ENCODE measurements at places on chromosomes 12 and 14. TPM values are rescaled to one million over a fixed set of nuclear protein-coding genes. Genes with fewer than 3 reads are reported as not detected.

- DNase-seq = peak; percentile 55
- H3K4me1 ChIP-seq = no peaks in the 10 kb centered on the region
- H3K4me3 ChIP-seq = no peak overlapping the region
- H3K27me3 ChIP-seq = no peaks in the 10 kb centered on the region
- H3K36me3 ChIP-seq = no peaks in the 10 kb centered on the region
These were observed 1.9 kb downstream of the LRRK2 start for GRCh38 chr12:40226705-40227104.

- H3K27ac ChIP-seq = no peak overlapping the region
- H3K36me3 ChIP-seq = no peaks in the 10 kb centered on the region
- no peaks in the 10 kb centered on the region for H3K4me1 ChIP-seq
- DNase-seq = no peak
- H3K4me3 ChIP-seq = no peak overlapping the region
These were observed 465.3 kb downstream of the RAD51B start for GRCh38 chr14:68284834-68285233.

GRCh38 chr14:51860825-51861499 is 550 bp downstream of the GNG2 start:
- no peak for DNase-seq
- peaks cover 13% of the 10 kb centered on the region for H3K4me1 ChIP-seq
- no peaks in the 10 kb centered on the region for H3K27me3 ChIP-seq
- H3K27ac ChIP-seq = peak overlapping the region; percentile 18

GRCh38 chr14:101505236-101505970 is 55.9 kb upstream of the DIO3 start:
- H3K27ac ChIP-seq = no peak overlapping the region
- no peak overlapping the region for H3K4me3 ChIP-seq
- DNase-seq = no peak
- H3K4me1 ChIP-seq = no peaks in the 10 kb centered on the region

The TSHR gene
- not detected for total RNA-seq

GRCh38 chr14:85601246-85601645 is 71.3 kb downstream of the FLRT2 start:
- H3K36me3 ChIP-seq = no peaks in the 10 kb centered on the region
- H3K27me3 ChIP-seq = no peaks in the 10 kb centered on the region
- H3K27ac ChIP-seq = no peak overlapping the region
- peak; percentile 84 for DNase-seq
- peaks cover 72% of the 10 kb centered on the region for H3K4me1 ChIP-seq

DNA sequence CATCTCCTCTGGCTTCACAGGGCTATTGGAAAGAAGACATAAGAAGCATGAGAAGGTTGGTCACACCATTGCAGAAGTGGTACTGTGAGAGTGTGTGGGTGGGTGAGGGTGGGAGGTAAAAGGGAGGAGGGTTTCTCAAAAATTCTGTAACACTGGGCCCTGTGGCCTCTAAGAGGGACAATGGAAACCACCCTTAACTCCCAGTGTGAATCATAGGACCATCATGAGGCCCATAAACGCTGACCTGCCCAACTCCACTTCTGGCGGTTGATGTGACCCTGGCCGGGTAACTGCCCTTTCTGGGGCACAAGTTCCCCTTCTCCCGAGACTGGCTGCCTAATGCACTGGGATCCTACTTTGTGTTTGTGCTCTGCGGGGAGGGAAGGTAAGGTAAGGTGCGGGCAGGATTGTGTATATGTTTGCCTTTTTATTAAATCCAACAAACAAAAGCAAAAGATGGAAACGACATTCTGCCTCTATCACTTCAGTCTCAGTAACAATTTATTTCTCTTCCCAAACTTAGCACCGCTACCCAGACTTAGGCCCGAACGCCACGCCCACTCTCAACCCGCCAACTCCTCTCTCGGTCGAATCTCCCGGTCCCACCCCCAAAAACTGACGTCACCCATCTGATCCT is 551 bp downstream of the METTL1 start:
- H3K36me3 ChIP-seq = peaks cover 6% of the 10 kb centered on the region
- H3K27ac ChIP-seq = peak overlapping the region; percentile 95
- H3K4me1 ChIP-seq = peaks cover 18% of the 10 kb centered on the region
- H3K27me3 ChIP-seq = peaks cover 4% of the 10 kb centered on the region
- DNase-seq = peak; percentile 98

- H3K36me3 ChIP-seq = peaks cover 78% of the 10 kb centered on the region
- no peak overlapping the region for H3K4me3 ChIP-seq
- H3K27ac ChIP-seq = no peak overlapping the region
- peak; percentile 71 for DNase-seq
These were observed 4.5 kb downstream of the NOP2 start for GRCh38 chr12:6563448-6564050.

DNA sequence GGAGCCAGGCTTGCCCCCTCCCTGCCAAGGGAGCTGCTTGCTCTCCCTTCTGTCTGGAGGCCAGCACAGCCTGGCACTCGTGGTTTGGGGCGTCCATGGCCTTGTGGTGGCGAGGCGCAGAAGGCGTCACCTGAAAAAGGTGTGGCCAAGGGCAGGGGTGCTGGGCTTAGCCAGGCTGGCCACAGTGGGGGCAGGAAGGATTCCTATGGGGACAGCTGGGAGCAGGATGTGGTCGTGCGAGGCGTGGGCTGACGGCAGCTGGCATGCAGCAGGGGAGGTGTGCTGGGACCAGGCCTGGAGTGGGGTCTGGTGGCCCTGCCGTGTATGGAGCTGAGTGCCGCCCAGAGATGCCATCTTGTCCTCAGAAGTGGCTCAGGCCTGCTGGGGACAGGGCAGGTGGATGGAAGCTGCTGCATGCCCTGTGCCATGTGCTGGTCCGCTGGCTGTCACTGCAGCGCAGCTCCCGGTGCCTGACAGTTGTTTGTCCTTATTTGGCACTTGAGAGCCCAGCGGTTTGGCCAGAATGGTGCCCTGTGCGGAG is 30.0 kb downstream of the SH2B3 start:
- peak overlapping the region; percentile 79 for H3K27ac ChIP-seq
- H3K36me3 ChIP-seq = peaks cover 4% of the 10 kb centered on the region
- peaks cover 79% of the 10 kb centered on the region for H3K4me1 ChIP-seq
- DNase-seq = no peak

- H3K4me3 ChIP-seq = peak overlapping the region; percentile 18
- no peak overlapping the region for H3K27ac ChIP-seq
- H3K4me1 ChIP-seq = peaks cover 18% of the 10 kb centered on the region
- DNase-seq = peak; percentile 4
- no peaks in the 10 kb centered on the region for H3K27me3 ChIP-seq
These were observed 174.9 kb downstream of the FOXN3 start for GRCh38 chr14:89241934-89242651.

The HSPA2 gene
- 13.8 TPM for total RNA-seq

GRCh38 chr14:22650960-22651521 is 6.9 kb upstream of the OR6J1 start:
- DNase-seq = peak; percentile 41
- H3K4me3 ChIP-seq = no peak overlapping the region
- no peaks in the 10 kb centered on the region for H3K36me3 ChIP-seq
- H3K4me1 ChIP-seq = peaks cover 9% of the 10 kb centered on the region
- no peaks in the 10 kb centered on the region for H3K27me3 ChIP-seq

- H3K4me1 ChIP-seq = peaks cover 7% of the 10 kb centered on the region
- no peak overlapping the region for H3K27ac ChIP-seq
- no peak overlapping the region for H3K4me3 ChIP-seq
- no peaks in the 10 kb centered on the region for H3K27me3 ChIP-seq
- no peaks in the 10 kb centered on the region for H3K36me3 ChIP-seq
These were observed 8.0 kb downstream of the AGAP2 start for GRCh38 chr12:57730336-57731067.

DNA sequence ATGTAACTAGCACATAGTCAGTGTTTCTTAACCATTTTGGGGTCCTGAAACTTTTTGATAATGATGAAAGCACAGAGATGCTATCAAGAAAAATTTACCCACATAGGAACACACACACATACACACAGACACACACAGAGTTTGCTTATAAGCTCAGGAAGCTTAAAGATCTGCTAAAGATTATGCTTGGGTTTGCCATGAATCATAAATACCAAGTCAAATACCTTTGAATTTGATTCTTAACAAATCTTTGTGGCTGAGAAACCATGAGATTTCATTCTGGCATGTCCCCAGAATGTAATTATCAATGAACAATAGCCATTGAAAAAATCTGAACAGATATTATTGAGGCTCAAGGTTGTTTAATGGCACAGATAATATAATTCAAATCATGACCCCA is 89.2 kb downstream of the NTS start:
- H3K27ac ChIP-seq = no peak overlapping the region
- no peaks in the 10 kb centered on the region for H3K4me1 ChIP-seq
- no peaks in the 10 kb centered on the region for H3K36me3 ChIP-seq
- no peak overlapping the region for H3K4me3 ChIP-seq

- no peaks in the 10 kb centered on the region for H3K36me3 ChIP-seq
- H3K27ac ChIP-seq = no peak overlapping the region
- no peak for DNase-seq
- H3K4me1 ChIP-seq = peaks cover 25% of the 10 kb centered on the region
- no peaks in the 10 kb centered on the region for H3K27me3 ChIP-seq
These were observed 3.8 kb downstream of the DHRS2 start for GRCh38 chr14:23639891-23640523.

The DNAJC22 gene
- total RNA-seq = 1.9 TPM

GRCh38 chr12:130970165-130970907 is 16.6 kb downstream of the ADGRD1 start:
- no peak overlapping the region for H3K4me3 ChIP-seq
- H3K36me3 ChIP-seq = no peaks in the 10 kb centered on the region
- H3K4me1 ChIP-seq = peaks cover 9% of the 10 kb centered on the region
- H3K27ac ChIP-seq = no peak overlapping the region
- no peaks in the 10 kb centered on the region for H3K27me3 ChIP-seq
- no peak for DNase-seq

GRCh38 chr12:131473261-131473660 is 237.6 kb upstream of the SFSWAP start:
- no peaks in the 10 kb centered on the region for H3K4me1 ChIP-seq
- H3K36me3 ChIP-seq = no peaks in the 10 kb centered on the region
- H3K27me3 ChIP-seq = peaks cover 3% of the 10 kb centered on the region
- no peak for DNase-seq
- H3K27ac ChIP-seq = no peak overlapping the region

GRCh38 chr12:122327494-122328385 is 61.4 kb upstream of the VPS33A start:
- peaks cover 15% of the 10 kb centered on the region for H3K36me3 ChIP-seq
- H3K4me3 ChIP-seq = no peak overlapping the region
- no peak for DNase-seq
- H3K27ac ChIP-seq = no peak overlapping the region
- H3K27me3 ChIP-seq = no peaks in the 10 kb centered on the region

DNA sequence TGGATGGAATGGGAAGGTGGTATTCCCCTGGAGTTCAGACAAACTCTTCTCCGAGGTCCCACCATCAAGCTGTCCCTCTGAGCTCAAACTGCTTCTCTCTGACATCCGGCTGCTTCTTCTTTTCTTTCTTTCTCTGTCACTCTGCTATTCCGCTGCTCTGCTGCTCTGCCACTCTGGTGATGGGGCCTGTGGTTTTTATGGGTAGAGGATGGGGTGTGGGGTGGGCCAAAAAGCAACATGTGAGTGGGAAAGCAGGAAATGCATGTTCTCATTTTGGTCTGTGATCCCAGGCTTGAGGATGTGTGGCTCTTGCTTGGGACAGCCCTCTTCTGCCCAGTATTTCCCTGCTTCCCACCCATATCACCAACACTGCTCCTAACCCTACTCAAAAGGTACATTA is 30.6 kb downstream of the CLECL1 start:
- H3K27me3 ChIP-seq = peaks cover 3% of the 10 kb centered on the region
- H3K4me1 ChIP-seq = no peaks in the 10 kb centered on the region
- H3K4me3 ChIP-seq = no peak overlapping the region

The DLK1 gene
- total RNA-seq = not detected

The MUCL1 gene
- not detected for total RNA-seq

DNA sequence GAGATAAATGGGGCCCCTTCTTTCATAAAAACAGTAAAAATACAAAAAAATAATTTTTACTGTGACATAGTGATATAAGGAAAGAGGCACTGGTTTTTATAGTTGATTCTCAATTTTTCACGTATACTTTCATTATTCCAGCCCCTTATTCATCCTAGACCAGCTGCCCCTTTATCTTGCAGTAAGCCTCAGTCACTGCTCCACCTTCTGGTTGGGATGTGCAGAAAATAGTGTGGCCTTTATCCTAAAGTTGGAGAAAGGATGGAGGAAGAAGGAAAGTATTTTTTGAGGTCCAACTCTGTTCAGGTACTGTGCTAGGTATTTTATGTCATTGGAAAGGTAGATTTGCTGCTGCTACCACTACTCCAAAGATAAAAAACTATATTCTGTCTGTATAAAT is 172.7 kb downstream of the ANO6 start:
- peak; percentile 64 for DNase-seq
- no peaks in the 10 kb centered on the region for H3K27me3 ChIP-seq
- H3K36me3 ChIP-seq = peaks cover 15% of the 10 kb centered on the region
- no peak overlapping the region for H3K27ac ChIP-seq

DNA sequence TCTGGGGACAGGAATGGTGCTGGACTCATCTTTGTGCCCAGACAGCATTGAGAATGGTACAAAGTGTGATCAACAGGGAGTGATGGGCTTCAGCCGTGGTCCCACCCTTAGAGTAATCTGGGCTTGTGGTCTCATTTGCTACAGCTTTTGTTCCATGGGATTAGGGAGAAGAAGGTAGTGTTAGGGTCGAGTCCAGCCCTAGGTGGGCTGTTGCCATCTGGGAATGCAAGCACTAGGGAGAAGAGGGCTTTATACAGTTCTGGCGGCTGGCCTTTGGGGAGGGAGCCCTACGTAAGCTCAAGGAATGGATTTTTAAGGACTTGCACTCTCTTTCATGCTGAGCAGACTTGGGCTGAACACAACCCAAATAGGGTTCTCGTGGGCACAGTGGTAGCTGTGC is 4.9 kb downstream of the PLEKHG3 start:
- H3K36me3 ChIP-seq = no peaks in the 10 kb centered on the region
- no peak for DNase-seq
- H3K4me1 ChIP-seq = peaks cover 11% of the 10 kb centered on the region
- no peaks in the 10 kb centered on the region for H3K27me3 ChIP-seq
- H3K27ac ChIP-seq = no peak overlapping the region

DNA sequence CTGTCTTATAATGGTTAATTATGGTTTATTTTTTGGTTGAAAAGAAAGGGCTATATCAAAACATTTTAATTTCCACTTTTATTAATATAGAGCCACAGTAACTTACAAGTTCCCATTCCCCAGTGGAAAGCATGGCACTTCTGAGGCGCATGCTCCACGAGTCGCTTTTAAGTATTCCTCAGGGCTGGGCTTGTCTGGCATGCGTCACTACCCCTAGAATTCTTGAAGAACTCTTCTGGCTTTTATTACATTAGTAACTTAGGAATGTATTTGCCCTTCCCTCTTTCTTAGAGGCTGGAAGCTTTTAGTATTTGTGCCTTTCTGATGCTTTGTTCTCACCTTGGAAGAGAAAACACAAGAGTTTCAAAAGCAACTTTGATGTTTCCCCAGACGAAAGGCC is 81.1 kb downstream of the ESR2 start:
- no peaks in the 10 kb centered on the region for H3K27me3 ChIP-seq
- H3K4me3 ChIP-seq = no peak overlapping the region
- no peak overlapping the region for H3K27ac ChIP-seq
- no peak for DNase-seq
